Vagina (tissue), 2 donors: ENCODE measurements at places on chromosomes 3 and 15.

GRCh38 chr15:78127882-78128281 is 3.4 kb downstream of the CIB2 start:
- no peak for DNase-seq

DNA sequence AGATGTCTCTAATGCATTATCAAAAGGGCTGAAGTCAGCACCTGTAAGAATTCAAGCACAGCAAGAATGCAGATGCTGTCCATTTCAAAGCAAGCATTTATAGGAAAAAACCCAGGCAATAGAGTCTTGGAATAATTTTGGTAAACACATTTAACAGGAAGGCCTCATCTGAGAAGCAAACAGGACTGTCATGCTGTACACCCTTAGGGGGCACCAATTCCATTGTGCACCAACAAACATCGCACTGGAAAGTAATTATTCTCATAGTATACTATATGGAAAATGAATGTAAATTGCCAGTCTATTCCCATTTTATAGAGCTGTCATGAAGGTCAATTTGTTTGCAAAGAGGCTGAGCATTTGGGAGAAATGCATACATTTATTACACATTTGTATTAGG is 247.3 kb upstream of the SUCLG2 start:
- no peak for DNase-seq

DNA sequence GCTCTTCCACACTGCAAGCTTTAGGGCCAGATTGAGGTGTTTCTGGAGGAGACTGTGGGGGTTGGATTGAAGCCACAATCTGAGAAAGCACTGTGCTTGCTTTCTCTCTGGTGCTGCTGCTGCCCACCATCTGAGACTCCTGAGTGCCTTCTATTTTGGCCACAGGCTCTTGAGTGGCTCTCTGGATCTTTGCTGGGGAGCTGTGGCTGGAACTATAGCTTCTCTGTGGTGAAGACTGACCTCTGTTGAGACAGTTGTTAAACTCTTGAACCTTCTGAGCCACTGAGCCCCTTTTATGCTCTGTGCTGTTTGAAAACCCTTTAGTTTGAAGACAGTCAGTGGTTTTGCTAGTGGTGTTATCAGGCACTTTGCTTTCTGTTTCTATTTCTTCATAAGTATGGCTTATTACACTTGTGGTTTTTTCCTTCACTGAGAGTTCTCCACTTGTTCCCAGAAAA is 108.7 kb upstream of the TSPAN3 start:
- DNase-seq = no peak

DNA sequence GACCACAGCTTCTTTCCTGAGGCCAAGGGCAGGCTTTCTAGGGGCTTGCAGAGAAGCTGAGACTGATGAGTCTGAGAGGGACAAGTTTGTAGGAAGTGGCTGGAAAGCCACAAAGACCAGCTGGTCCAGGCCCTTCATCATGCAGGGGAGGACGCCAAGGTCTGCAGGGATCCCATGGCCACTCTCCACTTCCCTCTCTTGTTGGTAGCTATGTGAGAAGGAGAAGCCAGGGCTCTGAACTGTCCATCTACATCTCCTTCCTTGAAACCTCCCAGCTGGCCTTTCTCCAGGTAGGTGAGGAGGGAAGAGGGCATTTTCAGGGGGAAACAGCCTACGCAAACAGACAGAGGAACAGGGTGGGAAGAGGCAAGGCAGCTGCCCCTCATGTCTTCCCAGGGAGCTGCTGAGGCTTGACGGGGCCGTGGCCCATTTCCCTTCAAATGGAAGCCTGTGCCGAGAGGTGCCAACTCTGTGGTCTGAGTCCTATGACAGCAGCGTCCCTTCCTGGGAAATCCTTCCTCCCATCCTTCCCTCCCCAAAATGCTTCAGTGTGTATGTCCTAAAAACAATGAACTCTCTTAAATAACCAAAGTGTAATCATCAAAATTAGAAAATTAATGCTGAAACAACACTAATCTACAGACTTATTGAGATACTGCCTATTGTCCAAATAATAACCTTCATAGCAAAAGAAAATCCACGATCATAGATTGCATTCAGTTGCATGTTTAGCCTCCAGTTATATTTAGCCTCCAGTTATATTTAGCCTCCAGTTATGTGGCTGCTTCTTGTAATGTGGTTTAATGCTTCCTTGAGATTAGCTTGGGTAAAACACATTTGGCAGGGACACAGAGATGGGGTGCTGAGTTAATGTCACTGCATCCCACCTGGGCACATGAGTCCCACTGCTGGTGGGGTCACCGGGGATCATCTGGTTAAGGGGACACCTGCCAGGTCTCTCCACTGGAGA is 36.0 kb downstream of the GNB5 start:
- no peak for DNase-seq

DNA sequence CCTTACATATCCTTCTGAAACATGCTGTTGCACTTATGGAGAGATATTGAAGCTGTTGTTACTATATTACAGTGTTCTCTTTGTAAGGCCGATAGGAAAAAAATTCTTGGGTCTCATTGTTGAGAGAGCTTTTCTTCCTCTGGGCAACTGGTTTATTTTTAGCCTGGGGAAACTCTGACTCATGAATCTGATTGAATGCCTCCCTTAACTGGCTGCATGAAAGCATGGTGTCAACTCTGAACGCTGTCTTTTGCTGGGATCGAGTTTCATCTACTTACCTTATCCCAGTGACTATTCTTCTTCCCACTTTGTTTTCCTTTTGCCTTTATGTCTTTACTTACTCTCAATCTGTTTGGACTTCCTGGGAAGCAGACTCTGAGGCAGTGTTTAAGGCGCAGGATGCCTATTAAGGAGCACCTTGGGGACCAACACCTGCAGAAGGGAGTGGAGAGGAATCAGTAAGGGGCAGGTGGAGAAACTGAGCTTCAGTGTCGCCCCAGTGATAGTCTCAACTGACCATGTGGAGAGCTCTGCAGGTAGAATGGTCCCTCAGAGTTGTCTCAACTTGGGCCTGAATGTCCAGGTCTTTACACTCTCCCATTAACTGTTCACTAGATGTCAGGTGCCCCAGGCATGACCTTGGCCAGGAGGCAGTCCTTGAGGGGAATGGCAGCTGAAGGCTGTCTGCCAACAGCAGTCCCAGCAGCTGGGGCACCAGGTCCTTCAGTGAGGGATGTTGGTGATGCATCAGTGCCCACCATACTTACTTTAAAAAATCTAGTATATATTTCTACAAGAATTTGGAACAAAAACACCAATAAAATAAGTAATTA is 88.9 kb upstream of the CCNL1 start:
- no peak for DNase-seq

DNA sequence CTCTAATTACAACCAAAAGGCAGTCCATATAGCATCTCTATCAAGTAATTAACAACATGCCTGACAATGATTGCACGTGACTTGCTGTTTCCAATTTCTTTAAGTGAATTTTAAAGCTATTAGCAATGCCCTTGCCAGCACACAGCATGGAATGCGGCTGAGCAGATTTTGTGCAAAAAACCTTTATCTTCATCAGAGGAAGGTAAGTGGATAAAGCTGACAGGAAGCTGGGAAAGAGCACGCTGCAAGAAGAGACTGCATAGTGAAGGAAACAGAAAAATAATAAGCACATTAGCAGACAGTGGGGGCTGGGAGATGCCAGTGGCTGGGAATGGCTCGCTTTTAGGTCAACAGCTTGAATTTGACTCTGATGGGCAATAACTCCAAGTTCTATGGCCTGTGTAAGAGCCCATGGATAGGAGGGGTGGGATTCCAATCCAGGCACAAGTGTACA is 138.8 kb downstream of the PDZRN3 start:
- DNase-seq = no peak

GRCh38 chr15:47460795-47461573 is 256.3 kb upstream of the SEMA6D start:
- no peak for DNase-seq

DNA sequence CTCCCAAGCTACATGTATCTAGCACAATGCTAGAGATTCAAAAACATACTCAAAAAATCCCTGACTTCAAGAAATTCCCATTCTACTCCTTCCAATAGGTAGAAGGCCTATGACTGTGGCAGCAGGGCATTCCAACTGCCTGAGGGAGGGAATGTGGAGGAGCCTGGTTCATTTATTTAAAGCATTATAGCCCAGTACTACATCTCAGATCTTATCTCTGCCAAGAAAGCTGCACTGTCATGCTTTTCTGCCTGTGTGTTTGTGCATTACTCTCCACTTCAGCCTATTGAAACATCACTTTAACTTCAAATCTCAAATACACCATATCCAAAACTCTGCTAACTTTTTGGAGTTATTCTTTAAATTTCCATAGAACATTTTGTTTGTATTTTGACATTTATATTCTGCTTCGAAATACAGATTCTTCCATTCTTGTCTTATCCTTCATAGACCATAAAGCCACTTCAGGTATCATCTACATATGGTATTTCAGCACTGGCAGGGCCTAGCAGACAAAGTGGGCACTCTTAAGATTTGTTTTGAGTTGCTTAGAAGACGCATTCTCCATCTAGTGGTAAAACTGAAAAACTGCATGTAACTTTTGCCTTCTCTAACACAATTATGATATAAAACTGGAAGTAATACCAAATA is 59.1 kb upstream of the NEDD4 start:
- DNase-seq = no peak

DNA sequence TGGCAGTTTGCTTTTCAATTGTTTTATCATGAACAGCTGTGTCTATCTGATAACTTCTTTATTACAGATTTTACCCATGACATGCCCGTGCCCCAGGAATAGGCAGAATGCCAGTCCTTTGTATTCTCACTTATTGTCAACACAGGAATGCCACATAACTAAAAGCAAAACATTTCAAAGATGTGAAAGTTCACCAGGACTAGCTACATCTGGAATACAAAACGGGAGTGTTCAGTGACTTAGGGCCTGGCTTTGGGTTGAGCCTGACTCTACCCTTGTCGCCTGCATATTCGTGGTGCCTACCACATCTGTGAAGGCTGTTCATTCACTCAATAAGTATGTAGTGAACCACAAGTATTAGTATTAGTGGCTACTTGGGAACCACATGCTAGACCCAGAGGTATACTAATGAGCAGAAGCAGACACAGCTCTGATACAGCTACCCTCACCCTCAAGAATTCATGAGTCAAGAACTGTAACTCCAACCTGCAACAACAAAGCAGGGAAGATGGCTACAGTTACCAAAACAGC is 2.9 kb downstream of the TNFSF10 start:
- DNase-seq = no peak

DNA sequence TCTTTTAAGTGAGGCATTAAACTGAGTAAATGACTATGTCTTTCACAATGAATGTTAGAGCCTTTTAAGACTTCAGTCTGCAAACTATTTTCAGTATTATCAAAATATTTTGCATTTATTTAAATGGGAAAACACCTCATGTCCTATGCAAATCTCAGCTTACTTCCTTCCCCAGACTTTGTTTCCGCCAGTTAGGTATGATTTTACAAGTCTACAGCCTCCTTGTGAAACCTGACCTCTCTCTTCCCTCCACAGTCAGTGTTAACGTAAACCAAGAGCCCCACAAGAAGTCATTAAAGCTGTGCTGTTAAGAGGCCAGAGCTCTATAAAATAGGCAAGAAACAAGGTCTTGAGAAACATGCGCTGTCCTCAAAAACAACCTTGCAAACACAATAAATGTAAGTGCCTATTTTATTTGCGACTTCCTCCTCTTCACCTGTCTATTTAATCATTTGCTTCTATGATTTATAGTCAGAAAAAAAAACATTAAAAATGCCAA is 48.3 kb downstream of the PRTG start:
- no peak for DNase-seq

DNA sequence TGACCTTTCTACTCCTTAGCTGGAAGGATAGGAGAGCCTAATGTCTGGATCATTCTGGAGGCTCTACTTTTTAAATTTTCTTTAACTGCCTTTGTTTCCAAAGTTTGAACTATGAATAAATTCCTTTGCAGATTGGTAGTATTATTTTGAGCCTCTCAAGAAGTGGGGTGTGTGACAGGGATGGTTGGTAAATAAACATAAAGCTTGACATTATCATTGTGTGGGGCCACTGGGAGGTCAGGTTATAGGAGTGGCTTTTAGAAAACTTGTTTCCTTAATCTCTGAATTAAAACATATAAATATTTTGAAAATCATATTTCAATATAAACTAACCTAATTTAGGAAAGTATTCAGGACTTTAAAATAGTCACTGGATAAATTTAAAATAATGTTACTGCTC is 89.3 kb downstream of the OTOL1 start:
- no peak for DNase-seq

GRCh38 chr3:123733805-123734526 is 149.1 kb upstream of the HACD2 start:
- DNase-seq = no peak

DNA sequence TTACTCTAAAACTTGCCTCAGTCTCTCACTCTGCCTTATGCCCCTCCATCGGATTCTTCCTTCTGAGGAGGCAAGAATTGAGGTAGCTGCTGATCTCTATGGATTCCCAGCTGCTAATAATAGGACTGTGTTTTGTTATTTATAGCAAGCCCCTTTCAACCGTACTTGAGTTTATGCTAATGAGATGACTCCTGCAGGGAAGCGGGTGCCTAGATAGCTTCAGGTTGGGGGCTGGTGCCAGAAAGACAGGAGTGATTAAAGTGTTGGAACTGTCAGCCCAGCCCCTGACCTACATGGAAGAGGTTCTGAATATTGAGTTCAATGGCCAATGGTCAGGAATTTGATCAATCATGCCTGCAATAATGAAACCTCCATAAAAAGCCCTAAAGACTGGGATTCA is 21.8 kb upstream of the LIMD1 start:
- DNase-seq = no peak

DNA sequence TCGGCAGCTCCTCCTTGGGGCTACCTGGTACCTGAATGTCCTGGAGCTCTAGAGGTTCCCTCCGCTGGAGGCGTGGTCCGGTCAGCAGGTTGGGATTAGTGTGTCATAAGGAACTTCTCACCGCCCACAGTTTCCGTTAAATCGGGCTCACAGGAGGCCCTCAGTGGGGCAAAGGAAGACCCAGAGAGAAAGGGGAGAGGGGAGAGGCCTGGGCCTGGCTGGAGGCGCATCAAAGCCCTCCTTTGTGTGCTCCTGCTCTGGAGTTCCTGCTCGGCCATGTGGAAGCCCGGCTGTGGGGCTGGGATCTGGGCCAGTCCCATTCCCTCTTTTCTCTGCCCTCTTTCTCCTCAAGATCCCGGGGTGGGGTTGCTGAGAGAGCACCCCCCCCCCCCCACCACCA is at the start of gene RLBP1:
Gene RLBP1 (minus strand): TSS at position 37 of the 400 bp plus-strand sequence. CDS start 2,604 bp downstream, outside the sequence.
- no peak for DNase-seq

DNA sequence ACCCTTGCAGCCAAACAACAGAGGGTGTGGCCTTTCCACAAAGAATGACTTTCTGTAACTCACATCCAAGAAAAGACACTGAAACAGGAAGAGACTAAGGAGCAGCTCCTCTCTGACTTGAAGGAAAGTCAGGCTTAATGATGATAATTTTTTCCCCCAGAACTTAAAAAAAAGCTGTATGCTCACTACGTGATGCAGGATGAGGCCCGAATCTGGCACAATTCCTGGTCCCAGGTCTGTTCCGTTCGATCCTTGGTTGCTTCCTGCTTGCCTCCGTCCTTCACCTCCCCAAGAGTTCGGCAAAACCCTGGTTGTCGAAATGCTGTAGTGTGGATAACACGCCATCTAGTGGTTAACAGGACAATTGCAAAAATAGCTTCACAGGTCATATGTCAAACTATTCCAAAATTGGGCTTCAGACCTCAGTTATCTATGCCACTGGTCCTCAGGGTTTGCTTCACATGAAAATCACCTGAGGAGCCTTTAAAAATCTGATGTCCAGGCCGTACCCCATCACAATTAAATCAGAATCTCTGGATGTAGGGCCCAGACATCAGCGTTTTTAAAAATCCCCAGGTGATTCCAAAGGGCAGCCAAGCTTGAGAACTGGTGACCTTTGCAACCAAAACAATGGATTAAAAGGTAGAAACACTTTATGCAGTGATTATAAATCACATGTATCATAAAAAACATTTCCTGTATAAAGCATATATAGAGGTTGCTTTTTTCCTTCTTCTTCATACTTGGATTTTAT is 28.1 kb upstream of the SYNM start:
- DNase-seq = no peak
